Aorta (tissue), 5 donors: ENCODE measurements at places on chromosomes 3 and 15.

GRCh38 chr15:79308874-79309273, 2.0 kb upstream of the TMED3 start:
- no peak for DNase-seq

DNA sequence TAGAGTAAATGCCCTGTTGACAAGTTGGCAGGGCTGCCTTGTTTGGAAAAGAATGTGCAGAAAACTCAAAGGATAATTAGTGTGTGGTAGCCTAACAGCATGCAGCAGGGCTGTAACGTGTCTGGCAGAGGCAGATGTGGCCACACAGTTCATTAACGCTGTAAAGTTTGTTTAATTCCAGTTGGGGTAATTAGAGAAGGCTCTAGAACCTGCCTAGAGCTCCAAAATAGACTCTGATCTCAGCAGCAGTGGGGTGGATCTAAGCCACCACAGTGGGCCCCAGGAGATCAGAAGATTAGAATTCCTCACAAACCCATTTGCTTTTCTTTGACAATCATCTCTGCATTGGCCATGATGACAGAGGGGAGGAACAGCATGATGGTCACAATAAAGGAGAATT, 65.1 kb upstream of the LEKR1 start:
- no peak for DNase-seq

DNA sequence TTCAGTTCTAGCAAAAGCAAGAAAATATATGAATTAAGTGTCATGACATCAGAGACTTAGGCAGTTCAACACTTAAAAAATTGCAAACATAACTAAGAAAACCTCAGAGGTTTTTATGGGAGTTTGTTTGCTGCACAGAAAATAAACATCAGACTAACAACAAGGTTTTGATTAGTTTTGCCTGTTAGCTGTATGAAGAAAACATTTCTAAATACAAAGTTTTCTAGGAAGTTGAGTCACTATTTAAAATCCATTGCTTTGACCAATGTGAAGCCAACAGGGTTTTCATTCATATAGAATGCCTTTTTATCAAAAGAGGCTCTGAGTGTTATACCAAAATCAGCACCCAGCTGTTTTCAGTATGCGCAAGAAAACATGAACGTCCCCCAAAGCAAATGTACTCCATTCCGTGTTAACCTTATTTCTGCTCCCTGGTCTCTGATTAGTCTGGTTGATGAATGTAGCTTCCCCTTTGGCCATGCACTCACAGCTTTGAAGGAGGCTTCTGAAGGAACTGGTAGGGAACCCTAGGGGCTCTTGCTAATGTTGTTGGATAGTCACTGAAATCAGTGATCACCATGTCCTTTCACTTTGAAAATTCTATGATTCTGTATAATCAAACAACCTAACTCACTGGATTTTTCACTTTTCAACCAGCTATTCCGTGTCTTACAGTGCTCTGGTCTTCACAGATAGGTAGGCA, 89.6 kb upstream of the TSEN2 start:
- no peak for DNase-seq

- no peak for DNase-seq
These were observed 94.9 kb downstream of the ST6GAL1 start for GRCh38 chr3:187025254-187025655.

DNA sequence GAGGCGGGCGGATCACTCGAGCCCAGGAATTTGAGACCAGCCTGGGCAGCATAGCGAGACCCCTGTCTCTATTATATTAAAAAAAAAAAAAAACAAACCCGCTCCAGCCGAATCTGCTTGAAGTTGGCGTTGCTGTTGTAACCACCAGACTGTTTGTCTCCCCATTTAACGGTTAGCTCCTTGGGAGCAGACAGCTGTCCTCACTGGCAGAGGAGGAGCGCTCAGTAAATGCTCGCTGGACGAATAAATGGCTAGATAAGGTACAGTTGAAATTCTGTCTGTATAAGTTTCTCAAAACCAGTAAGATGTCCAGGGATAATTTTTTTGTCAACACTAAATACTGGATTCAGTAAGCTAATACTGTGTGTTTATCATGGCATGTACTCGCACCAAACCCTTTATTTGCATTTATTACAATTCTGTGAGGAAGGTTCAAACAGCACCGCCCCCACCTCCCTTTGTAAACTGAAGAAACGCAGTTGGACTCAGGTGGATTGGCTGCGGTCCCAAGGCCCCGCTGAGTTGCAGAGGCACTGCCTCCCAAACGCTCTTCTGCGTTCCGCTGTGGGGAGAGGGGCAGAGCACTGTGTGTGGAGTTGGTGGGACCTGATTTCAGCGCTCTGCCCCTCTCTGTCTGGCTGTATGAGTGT, 1.1 kb downstream of the RCCD1 start:
- DNase-seq: no peak

GRCh38 chr3:119636249-119636648, 24.1 kb downstream of the POPDC2 start:
- no peak for DNase-seq

DNA sequence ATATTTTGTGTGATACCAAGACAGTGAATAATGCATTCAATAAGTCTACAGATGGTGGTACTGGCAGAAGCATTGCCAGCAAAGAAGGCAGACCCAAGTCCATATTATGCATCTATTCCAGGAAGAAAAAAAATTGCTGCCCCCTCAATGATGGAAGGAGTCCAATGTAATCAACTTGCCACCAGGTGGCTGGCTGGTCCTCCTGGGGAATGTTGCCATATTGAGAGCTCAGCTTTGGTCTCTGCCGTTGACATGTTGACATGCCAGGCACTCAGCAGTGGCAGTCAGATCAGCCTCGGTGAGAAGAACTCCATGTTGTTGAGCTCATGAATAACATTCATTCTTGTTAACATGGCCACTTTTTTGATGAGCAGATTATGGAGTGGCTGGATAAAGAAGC, 298.5 kb downstream of the IGSF11 start:
- no peak for DNase-seq

GRCh38 chr15:40379853-40380252, 2.7 kb upstream of the KNSTRN start:
- peak; percentile 86 for DNase-seq

GRCh38 chr15:95989392-95989791, 341.1 kb upstream of the NR2F2 start:
- DNase-seq: no peak

GRCh38 chr3:116470605-116471197, 25.4 kb upstream of the LSAMP start:
- DNase-seq: no peak

DNA sequence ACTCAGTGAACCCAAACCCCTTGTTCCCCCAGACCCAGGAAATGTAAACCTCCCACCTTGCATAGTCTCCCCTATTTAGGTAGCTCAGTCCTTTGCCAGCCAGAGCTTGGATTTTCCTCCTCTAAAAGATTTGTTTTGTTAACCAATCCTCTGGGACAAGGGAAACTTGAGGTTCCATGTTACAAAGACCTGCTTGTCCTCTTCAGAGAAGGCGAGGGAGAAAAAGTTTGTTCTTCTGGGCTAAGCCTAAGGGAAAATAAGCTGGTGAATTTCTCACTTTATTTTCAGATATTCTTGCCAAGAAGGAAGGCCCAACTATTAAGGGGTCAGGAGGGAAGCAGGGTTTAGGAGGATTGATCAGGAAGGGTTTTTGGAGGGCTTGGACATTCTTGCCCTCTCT, 136.1 kb upstream of the PROK2 start:
- no peak for DNase-seq

DNA sequence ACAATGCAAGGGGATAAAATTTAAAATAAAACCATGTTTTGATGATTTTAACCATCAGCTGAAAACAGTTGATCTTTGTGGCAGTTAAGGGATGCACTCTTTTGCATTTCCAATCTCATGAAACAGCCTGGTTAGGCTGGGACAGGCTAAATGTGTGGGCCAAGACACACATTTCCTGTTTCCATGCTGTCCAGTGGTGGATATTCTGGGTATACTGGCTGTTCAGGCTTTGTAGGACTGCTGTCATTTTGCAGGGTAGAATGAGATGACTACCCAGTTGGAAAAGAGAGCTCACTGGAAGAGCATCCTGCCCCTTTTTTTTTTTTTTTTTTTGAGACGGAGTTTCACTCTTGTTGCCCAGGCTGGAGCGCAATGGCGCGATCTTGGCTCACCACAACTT, 42.0 kb upstream of the IP6K2 start:
- no peak for DNase-seq

- DNase-seq: no peak
These were observed 309.5 kb downstream of the GAP43 start for GRCh38 chr3:115932807-115933206.

DNA sequence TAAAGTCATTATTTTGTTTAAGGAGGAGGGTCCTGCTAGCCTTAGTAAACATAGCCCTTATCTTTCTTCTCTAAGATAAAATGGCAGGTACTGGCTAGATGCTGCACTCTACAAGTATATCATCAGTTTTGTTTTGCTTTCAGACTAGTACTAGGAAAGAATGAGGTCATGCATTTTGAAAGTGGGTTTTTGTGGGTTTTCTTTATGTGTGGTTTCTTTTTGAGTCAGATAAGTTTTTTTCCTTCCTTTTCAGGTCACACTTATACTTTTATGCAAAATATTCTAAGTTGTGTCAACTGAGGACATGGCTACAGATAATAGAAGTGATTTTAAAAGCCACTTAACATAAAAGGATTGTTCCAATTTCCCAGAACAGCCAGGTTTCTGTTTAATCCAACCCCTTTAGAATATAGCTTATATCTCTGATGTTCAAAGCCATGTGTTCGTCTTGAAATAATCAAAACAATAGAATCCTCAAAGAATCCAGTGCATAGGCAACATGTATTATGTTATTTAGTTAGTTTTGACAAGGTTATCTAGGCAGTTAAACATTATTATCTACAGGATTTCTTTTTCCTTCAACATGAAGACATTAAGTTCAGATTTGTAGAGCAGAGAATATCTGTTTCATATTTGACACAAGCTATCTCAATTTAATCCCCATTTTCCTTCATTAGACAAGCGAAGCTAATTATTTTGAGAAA, 406.2 kb downstream of the RBMS3 start:
- DNase-seq: no peak

- no peak for DNase-seq
These were observed 133.7 kb downstream of the THRB start for GRCh38 chr3:24360957-24361356.

DNA sequence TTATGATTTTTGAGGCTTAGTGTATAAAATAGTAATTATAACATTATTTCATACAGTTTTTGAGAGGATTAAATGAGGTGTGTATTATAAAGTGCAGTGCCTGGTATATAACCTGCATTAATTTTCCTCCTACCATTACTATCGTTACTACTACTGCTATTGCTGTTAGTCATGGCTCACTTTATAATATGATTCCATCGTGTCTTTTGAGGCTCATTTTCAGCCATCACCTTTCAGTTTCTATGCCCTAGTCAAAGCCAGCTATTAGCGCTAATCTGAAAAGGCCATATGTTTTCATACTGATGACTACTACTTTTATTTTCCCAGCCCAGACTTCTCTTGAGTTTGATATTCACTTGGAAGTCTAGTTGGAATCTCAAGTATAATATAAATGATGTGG, 5.5 kb downstream of the MEF2A start:
- no peak for DNase-seq

DNA sequence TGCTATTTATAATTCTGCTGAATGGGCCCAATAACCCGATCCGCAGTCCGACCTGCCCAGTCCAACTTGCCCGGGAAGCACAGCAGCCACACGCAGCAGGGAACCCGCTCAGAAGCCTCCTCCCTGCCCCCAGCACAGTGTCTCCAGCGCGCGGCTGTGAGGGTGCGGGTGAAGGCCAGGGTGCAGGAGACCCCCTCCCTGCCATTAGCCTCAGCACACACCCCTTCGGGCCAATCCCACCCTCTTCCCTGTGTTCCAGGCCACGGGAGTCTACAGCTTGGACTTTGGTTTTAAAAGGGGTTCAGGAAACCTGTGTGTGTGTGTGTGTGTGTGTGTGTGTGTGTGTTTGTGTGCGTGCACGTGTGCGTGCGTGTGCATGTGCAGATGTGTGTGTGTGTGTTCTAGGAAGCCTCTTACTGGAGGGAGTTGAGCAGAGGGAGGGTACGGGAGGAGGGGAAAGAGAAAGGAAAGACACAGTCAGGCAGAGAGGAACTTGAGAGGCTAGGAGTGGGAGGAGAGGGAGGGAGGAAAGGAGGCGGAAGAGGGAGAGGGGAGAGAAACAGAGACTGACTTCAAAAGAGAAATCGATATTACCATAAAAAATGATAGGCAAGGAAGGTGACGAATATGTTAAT, 34.2 kb downstream of the ATP2B2 start:
- no peak for DNase-seq

GRCh38 chr3:16313886-16314645, 49.1 kb downstream of the OXNAD1 start:
- no peak for DNase-seq

DNA sequence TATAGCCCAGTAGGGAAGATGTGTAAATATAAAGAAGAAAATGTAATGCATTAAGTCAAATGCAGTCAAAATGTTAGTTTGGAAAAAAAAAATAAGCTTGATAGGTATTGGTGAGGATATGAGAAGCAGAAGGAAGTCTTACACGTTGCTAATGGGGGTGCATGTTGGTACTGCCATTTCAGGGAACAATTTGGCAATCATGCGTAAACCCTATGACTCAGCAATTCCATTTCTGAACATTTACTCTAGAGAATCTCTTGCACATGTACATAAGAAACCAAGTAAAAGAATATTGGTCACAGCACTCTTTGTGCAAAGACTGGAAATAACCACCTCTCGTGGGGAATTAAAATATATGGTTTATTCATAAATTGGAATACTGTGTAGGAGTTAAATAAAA, 35.5 kb upstream of the TIMP4 start:
- no peak for DNase-seq

DNA sequence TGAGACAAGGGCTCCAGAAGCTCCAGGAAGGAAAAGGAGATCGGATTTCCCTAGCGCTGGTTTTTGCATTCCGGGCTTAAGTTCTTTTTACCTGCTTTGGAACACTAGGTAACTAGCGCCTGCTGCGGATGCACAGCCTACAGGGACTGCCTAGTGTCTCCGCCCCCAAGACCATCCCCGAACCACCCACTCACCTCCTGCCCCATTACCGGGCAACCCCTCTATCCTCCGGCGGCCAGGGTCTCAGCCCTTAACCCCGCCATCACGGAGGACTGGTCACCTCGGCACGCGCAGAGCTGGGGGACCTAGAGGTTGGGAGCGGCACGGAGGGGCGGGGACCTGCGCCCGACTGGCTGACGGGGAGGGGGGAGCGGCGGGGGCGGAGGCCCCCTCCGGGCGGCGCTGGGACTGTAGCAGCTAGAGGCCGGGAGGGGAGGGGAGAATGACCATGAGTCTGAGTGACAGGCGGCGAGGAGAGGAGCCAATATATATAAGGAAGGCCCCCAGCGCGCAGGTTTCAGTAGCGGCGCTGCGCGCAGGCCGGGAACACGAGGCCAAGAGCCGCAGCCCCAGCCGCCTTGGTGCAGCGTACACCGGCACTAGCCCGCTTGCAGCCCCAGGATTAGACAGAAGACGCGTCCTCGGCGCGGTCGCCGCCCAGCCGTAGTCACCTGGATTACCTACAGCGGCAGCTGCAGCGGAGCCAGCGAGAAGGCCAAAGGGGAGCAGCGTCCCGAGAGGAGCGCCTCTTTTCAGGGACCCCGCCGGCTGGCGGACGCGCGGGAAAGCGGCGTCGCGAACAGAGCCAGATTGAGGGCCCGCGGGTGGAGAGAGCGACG, at the start of gene DLL4:
Gene DLL4 (plus strand): TSS at position 520 of the 839 bp plus-strand sequence. CDS start 329 bp downstream, outside the sequence.
- no peak for DNase-seq
